IMR-90 (cell line): ENCODE measurements at places on chromosomes 7 and 10. TPM values are rescaled to one million over a fixed set of nuclear protein-coding genes. Genes with fewer than 3 reads are reported as not detected.

Gene CRHR2
- not detected in 2 replicates for total RNA-seq

Gene SPRN
- total RNA-seq = 0.28 and 0.36 TPM in 2 replicates

Gene EPC1
- total RNA-seq = 19.7 and 21.9 TPM in 2 replicates

Gene KLF14
- not detected in 2 replicates for total RNA-seq

Gene FZD1
- 3.6 and 4.4 TPM in 2 replicates for total RNA-seq
